ENCODE measurements at places on chromosomes 2 and 18.
A peak's percentile ranks its signal among the peaks of the same experiment; 100 is the strongest.

DNA sequence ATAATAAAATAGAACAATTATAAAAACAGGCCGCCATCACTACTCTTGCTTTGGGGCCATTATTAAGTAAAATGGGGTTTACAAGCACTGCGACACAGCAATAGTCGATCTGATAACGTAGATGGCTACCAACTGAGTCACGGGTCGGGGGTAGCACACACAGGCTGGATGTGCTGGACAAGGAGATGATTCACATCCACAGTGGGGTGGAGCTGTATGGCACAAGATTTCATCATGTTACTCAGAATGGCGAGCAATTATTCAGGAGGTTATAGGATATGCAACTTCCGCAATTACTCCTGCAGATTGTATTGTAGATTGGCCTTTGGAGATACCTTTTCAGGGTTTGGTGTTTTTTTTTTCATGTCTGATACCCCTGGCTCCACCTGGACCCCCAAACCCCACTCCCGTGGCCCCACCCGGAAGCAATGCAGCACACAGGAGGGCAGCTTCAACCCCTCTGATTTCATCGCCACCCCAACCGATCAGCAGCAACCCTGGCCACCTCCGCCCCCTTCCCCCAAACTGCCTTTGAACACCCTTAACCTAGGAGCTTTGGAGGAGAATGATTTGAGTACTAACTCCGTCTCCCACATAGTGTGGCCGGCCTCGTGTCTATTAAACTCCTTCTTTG lies 21.4 kb upstream of the MLPH start:
- H3K36me3 ChIP-seq = no peaks in the 10 kb centered on the region
- no peak overlapping the region for H3K27ac ChIP-seq
- peaks cover 6% of the 10 kb centered on the region for H3K27me3 ChIP-seq

DNA sequence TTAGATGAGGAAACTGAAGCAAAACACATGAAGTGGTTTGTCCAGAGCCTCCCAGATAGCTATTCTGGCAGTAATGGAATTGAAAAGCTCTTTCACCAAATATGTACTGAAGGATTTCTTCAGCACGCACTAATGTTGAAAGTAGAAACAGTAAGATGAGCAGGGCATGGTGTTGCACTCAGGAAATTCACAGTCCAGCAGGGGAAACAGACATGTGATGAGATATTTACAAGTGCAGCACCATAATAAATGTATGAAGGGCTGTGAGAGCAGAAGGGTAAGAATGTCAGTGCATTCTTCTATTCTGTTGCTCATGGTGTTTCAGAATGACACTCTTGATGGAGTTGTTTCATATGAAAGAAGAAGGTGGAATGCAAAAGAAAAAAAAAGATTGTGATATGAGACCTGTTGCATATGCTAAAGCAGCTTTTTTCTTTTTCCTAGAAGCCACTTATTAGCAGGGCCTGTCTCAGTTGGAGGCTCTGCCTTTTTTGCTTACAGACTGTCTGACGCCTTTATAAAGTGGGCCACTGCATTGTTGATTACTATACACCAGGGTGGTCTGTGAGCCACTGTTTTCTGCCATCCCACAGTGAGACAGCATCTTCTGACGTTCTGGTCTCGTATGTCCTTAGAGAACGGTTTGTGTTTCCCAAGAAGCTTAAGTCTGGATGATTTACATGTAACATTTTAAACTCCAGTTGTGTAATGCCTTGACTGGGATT lies 516.9 kb downstream of the ARHGAP15 start:
- H3K27ac ChIP-seq = no peak overlapping the region
- no peak overlapping the region for H3K4me3 ChIP-seq
- H3K4me1 ChIP-seq = no peaks in the 10 kb centered on the region
- no peak for DNase-seq

- H3K36me3 ChIP-seq = no peaks in the 10 kb centered on the region
- H3K27ac ChIP-seq = no peak overlapping the region
- H3K4me3 ChIP-seq = no peak overlapping the region
- no peak for DNase-seq
These were observed 90.3 kb downstream of the SP3 start for GRCh38 chr2:173874894-173875237.

- H3K27me3 ChIP-seq = peaks cover 2% of the 10 kb centered on the region
- H3K36me3 ChIP-seq = no peaks in the 10 kb centered on the region
- no peak for DNase-seq
- H3K27ac ChIP-seq = no peak overlapping the region
- peaks cover 12% of the 10 kb centered on the region for H3K4me1 ChIP-seq
These were observed 60.4 kb upstream of the GAREM1 start for GRCh38 chr18:32530947-32531651.

GRCh38 chr18:58998401-58999203 lies 133.9 kb downstream of the ZNF532 start:
- H3K4me3 ChIP-seq = no peak overlapping the region
- H3K27me3 ChIP-seq = peaks cover under 1% of the 10 kb centered on the region
- DNase-seq = no peak
- H3K27ac ChIP-seq = no peak overlapping the region
- H3K4me1 ChIP-seq = no peaks in the 10 kb centered on the region

DNA sequence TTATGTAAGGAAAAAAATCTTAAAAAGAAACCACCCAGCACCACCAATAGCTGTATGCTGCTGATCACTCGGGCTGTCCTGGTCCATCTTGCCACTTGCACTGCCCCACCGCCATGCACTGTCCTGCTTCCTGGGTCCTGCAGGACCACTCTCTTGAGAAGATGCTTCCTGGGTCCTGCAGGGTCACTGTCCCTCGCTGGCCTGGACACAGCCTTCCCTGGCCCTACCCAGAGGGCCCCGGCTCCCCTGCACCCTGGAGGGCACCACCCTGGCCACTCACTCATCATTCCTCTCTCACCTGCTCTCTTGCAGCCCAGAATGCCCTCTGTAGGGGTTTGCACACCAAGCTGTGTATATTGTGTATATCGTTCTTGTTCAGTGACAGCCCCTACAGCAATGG lies 2.4 kb upstream of the OTOS start:
- no peak for DNase-seq
- no peaks in the 10 kb centered on the region for H3K27me3 ChIP-seq
- no peaks in the 10 kb centered on the region for H3K36me3 ChIP-seq
- no peaks in the 10 kb centered on the region for H3K4me1 ChIP-seq

DNA sequence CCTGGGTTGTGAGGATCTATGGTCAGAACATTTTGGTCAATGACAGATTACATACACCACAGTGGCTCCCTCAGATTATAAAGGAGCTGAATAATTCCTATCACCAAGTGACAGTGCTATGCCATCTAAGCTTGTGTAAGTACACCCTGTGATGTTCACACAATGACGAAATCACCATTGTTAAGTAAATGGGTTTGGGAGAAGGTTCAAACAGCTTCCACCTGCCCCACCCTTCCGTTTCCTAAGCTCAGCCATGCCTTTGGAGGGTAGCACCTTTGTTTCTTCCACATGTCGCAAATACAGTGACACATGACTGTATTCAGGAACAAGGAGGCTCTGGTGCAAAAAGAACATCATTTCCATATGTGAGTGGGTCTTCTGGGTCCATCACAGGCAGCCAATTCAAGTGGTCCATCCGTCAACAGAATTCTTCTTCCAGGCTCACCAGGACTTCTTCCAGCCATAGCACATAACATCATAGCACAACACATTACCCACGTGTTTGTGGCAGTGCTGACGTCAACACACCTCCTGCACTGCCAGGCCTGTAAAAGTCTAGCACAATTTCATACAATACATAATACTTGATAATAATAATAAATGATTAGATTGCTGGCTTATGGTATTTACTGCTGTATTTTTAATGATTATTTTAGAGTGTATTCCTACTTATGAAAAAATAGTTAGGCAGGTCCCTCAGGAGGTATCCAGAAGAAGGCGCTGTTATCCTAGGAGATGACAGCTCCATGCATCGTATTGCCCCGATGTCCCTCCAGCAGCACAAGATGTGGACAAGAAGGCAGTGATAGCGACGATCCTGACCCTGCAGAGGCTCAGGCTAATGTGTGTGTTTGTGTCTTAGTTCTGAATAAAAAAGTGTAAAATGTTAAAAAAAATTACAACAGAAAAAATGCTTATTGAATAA lies 264.8 kb downstream of the ANAPC1 start:
- H3K36me3 ChIP-seq = no peaks in the 10 kb centered on the region
- H3K4me1 ChIP-seq = peaks cover 3% of the 10 kb centered on the region
- no peak overlapping the region for H3K27ac ChIP-seq
- peaks cover 11% of the 10 kb centered on the region for H3K27me3 ChIP-seq
- no peak for DNase-seq

- DNase-seq = no peak
- H3K27me3 ChIP-seq = no peaks in the 10 kb centered on the region
- H3K4me3 ChIP-seq = no peak overlapping the region
- no peaks in the 10 kb centered on the region for H3K36me3 ChIP-seq
- no peaks in the 10 kb centered on the region for H3K4me1 ChIP-seq
- no peak overlapping the region for H3K27ac ChIP-seq
These were observed 89.9 kb downstream of the LYPD6 start for GRCh38 chr2:149420053-149420963.

DNA sequence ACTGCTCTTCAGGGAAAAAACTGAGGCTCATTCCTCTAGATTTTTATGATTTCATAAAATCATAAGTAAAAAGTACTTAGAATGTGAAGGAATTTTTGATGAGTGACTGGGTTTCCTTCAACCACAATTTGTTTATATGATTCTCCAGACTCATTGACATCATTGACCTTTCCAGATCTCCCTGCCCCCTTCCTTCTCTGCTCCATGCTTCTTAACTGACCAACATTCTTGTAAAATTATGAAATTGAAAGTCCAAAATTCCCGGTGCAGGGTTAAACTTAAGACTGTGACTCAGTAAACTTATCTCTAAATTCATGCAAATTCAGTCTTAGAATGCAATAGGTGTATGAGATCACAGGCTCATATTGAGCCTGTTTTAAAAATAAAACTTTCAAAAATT lies 648.9 kb downstream of the TDRD15 start:
- DNase-seq = no peak
- no peaks in the 10 kb centered on the region for H3K4me1 ChIP-seq
- H3K4me3 ChIP-seq = no peak overlapping the region

DNA sequence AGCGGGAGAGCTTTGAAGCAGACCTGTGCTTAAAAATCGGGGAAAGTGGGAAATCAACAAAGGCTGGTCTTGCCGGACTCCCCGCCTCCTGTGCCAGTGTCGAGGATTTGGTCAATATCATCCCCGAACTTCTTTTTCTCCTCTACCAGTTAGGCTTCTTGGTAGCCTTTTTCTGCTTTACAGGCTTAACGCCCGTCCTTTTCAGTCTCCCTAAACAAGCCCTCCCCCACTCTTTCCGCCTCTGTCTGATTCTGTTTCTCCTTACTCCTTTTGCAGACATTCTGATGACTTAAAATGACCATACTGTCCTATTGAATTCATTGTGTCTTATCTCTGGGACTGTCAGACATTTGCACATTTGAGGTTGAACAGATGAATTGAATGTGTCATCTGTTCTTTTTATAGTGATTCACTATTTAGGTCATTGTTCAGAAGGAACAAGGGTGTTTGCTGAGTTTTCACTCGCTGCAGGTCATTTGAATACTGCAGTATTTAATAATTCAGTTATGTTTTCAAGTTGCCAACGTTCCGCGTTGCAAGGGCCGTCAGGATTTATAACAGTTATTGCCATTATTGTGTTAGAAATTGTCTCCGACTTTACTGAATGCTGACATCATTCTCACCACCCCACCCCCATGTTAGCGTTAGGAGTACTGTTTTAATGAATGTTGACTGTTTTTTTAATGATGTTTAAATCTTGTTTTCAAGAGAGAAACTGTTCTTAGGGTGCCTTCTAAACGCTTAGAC lies 1.1 kb downstream of the ITGAV start:
- DNase-seq = peak; percentile 32
- peaks cover 23% of the 10 kb centered on the region for H3K4me1 ChIP-seq
- peaks cover 4% of the 10 kb centered on the region for H3K27me3 ChIP-seq
- peak overlapping the region; percentile 60 for H3K27ac ChIP-seq
- peaks cover 1% of the 10 kb centered on the region for H3K36me3 ChIP-seq

GRCh38 chr2:172297950-172298349 lies 129.4 kb upstream of the ITGA6 start:
- H3K27ac ChIP-seq = no peak overlapping the region
- no peak for DNase-seq
- no peak overlapping the region for H3K4me3 ChIP-seq
- no peaks in the 10 kb centered on the region for H3K36me3 ChIP-seq
- peaks cover 30% of the 10 kb centered on the region for H3K27me3 ChIP-seq
- H3K4me1 ChIP-seq = peaks cover 6% of the 10 kb centered on the region

GRCh38 chr2:226943862-226944620 lies 108.2 kb downstream of the RHBDD1 start:
- DNase-seq = no peak
- no peaks in the 10 kb centered on the region for H3K27me3 ChIP-seq
- H3K4me1 ChIP-seq = no peaks in the 10 kb centered on the region
- no peak overlapping the region for H3K27ac ChIP-seq
- peaks cover 16% of the 10 kb centered on the region for H3K36me3 ChIP-seq

DNA sequence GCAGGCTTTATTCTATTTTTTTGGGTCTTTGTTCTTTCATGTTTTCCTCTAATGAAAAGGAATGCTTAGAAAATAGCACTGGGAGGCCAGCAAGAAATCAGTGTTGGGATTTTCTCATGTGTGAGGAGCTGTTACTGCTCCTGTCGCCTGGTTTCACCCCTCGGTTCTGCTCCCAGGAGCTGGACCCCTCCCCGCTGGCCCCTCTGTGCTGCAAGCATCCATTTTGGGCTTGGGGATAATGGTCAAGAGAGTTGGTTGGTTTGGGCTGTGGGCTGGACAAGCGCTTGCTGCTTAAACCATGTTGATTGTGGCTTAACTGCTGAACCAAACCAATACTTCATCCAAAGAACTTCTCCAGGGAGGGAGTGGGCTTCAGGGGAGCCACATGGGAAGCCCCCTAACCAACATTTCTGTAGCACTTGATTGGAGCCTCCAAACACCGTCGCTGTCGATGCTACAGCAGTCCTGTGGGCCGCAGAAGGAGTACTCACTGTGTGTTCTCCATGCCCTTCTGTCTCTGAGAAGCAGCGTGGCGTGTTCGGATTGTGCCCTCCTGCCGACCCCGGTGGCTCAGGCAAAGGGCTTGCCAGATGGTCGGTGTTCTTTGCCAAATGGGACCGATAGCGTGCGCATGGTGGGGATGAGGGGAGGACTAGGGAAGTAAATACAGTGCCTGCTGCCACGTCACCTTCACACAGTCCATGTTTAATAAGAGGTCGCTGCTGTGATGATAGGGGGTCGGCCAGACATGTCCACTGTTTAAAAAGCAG lies 40.0 kb downstream of the AGAP1 start:
- no peak overlapping the region for H3K27ac ChIP-seq
- no peak for DNase-seq
- H3K4me3 ChIP-seq = no peak overlapping the region
- no peaks in the 10 kb centered on the region for H3K27me3 ChIP-seq
- no peaks in the 10 kb centered on the region for H3K4me1 ChIP-seq

GRCh38 chr2:88856409-88857135 lies 165.1 kb downstream of the RPIA start:
- DNase-seq = no peak
- no peak overlapping the region for H3K4me3 ChIP-seq
- peaks cover 10% of the 10 kb centered on the region for H3K27me3 ChIP-seq
- H3K4me1 ChIP-seq = peaks cover 6% of the 10 kb centered on the region

Measured in activated CD8-positive, alpha-beta T cell treated with anti-CD3 and anti-CD28 coated beads, Interleukin-2, amount 10 ng/mL, durations not matched to agents 7 days and 5 days (primary cell).